Trophoblast cell (in vitro differentiated cells and primary cell): ENCODE measurements at places on chromosomes 3 and 15.

DNA sequence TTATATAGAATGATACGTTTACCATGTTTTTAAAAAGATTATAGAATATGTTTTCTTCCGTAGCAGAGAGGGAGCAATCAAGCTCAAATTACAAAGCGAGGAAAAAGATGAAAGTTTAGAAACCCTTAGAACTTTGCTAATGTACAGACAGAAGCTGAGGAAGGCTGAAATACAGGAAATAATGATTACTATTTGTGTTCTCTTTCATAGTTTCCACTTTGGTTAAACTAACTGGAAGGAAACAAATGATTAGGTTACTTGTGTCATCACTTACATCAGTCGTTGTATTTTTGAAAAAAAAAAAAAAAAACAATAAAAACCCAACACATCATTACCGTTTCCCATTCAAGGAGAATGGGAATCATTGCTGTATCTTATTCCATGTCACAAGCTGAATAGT, 337.8 kb upstream of the CBLB start:
- no peak for DNase-seq

- DNase-seq = peak; percentile 78
Measured at GRCh38 chr3:28244491-28244890, 3.1 kb downstream of the CMC1 start.

DNA sequence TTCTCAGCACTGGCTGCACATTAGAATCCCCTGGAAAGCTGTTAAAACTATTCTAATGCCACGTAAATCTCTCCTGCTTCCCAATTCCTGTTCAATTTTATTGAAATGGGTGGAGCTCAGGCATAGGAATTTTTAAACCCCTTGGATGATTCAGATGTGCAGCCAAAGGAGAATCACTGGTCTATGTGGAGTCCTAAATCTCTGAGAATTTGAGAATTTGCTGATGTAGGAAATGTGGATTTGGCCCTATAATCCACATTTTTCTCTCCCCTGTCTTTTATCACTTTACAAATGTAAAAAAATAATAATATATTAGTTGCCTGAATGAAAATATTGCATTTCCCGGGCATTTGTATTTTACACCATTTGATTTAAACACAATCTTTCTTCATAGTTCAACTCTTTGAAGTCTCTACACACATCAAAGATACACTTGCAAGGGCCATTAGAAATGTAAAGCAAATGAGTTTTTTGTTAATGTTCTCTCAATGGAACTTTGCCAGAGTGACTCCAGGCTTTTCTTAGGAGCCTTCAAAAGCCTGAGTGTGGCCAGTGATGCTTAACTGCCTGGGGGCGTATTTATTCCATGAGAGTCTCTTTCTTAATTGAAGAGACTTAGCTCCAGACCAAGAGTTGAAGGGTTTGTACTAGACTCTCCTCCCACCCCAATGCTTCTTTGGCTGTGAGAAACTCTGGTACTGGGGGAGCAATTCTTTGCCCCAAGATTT, 48.8 kb upstream of the PTX3 start:
- no peak for DNase-seq

DNA sequence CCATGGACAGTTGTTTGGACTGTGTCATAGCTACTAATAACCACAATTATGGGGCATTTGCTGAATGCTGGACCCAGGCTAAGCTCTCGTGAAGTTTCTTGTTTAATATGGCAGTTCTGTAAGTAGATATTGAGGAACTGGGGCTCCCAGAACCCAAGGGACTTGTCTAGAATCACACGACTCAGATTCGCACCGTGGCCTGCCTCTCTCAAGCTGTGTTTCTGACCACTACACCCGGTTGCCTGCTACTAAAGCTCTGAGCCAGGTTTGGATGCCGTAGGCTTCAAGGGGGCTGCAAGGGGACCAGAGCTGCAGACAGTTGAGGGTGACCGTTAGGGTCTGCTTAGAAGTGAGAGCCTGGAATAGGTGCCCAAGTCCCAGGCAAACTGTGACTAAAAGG, 11.5 kb downstream of the TEX264 start:
- DNase-seq = no peak

DNA sequence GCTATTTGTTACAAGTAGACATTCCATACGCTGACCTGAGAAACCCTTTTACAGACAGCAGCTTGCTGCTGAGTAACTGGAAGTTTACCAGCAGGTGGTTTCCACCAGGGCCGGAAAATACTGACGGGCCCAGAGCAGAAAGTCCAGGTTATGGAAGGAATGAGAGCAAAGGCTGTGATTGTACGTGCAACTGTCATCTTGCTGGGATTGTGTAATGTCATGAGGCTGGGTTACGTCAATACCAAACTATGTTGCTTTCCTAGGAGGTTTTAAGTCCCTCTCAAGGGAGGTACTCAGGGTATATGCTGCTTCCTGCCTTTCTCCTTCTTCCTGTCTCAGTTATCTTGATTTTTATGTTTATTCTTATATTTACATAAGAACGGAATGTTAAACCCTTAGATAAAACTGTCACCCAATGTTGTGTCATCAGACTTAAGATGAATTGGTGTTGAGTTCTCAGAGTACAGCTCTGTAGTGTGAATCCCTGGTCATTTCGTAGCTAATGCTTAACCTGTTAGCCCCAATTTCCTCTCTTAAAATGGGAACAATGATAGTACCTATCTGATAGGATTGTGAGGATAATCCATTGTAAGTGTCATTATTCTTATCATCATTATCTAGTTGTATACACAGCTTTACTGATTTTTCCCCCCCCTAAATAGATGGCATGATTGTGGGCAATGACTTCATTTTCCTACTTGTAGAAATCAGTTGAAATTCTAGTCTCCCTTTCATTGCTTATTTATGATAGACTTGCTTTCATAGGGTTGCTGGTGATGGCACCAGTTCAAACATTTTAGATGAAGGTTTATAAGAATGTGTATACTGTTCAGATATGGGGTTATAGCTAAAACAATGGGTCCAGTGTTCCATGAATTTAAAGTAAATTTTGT, 101.4 kb downstream of the FNDC3B start:
- peak; percentile 99 for DNase-seq

DNA sequence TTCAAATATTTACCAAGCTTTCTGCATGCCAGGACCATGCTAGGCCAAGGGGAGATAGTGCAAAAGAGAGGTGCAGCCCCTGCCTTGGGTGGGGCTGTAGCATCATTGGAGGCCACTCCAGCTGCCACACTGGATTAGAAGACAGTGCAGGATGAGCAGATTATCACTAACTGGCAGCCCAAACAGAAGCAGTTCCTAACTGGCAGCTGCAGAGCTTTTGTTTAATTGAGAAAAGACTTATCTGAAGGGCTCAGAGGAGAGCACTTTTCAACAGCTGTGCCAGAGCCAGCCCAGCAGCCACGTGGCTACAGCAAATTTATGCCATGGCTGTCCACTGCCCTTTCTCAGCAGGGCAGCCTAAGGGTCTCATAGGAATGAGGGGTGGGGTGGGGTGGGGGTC, 13.5 kb upstream of the ACSBG1 start:
- DNase-seq = no peak

DNA sequence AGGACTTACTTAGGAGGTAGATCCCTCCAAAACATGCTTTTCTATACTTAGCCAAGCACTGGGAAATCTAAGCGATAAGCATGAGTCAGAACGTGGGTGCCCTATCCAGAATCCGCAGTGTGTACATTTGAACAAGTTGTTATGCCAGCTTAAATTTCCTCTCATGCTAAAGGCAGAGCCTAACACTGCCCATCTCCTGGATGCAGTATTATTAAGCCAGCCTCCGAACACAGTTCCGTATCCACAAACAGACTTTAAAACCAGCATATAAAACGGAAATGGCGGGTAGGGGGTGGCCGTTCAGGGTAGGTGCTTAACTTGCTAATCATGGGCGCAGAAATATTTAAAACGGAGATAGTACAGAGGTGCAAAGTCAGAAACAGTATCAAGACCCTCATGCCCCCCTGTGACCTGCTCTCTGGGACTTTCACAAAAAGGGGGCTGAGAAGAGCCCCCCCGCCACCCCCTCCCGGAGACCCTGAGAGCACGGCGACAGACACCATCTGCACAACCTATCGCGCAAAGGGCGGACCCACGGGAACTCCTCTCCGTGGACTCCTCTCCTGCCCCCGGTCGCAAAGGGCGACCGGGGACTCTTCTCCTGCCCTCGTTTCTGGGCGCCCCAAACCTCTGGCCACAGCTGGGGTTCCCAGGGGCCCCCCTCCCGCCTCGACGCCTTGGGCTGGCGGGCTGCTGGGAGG, 889 bp upstream of the LRRIQ4 start:
- no peak for DNase-seq

DNA sequence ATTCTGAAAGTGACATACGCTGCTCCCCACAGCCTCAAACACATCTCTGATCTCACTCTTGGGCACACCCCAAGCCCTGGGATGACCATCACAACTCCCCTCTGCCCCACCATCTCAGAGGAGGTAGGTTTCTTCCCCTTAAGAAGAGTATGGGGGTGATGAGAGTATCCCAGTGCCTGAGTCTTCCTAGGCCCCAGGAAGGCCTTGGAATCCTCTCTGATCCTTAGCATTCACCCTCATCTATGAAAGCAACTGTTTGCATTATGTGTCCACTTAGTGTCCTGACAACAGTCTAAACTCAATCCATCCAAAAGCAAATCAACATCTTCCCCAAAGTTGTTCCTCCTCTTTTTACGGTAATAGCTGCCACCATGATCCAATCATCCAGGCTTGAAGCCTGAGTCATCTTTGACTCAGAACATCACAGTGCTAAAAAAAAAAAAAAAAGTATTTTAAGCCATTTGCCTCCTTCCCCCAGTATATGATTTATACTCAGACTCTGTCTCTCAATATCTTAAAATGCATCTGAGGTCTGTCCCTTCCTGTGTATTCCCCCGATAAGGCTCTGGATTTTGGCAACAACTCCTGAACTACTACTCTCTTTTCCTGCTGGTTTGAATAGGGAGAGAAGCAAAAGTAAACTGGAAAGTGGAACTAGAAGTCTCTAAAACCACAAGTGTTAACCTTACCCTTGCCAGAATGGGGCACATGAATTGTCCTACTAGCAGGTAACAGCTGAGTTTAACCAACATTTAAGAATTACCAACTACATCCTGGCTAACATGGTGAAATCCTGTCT, 22.5 kb downstream of the POPDC2 start:
- peak; percentile 74 for DNase-seq

GRCh38 chr3:177109688-177110330, 87.5 kb downstream of the TBL1XR1 start:
- DNase-seq = no peak

GRCh38 chr15:89910891-89911626, 1.7 kb downstream of the ARPIN start:
- no peak for DNase-seq

DNA sequence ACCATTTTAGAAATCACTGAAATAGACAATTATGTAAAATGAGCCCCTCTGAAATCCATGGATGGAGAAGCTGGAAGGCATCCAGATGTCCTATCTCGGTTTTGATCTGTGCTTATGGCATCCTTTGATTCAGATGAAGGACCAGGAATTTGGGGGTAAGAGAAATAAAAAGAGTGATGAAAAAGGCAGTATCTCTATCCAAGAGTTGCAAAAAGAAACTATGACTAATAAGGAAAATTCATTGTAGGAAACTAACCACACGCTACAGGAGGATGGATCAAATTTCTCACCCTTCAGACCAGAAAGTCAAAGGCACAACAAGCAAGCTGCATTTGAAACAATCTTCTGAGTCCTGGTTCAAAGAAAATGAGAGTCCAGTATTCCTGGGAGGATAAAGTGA, 34.8 kb downstream of the SRGAP3 start:
- DNase-seq = no peak

DNA sequence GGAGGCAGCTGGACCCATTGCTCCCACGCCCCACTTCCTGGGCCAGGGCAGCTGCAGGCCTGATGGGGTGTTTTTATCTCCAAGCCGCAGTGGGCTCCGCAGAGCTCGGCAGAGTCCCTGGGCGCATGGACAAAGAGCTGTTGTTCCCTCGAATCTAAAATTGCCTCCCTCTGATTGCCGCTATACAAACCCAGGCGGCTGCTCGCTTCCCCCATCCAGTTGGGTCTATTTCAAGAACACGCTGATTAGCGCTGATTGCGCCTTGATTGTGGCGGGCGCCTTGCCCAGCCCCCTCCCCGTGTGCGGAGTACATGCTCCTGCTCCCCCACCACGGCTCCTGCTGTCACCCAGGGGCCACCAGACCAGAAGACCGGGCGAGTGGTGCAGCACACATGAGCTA, 43.4 kb upstream of the SLC6A1 start:
- DNase-seq = no peak

DNA sequence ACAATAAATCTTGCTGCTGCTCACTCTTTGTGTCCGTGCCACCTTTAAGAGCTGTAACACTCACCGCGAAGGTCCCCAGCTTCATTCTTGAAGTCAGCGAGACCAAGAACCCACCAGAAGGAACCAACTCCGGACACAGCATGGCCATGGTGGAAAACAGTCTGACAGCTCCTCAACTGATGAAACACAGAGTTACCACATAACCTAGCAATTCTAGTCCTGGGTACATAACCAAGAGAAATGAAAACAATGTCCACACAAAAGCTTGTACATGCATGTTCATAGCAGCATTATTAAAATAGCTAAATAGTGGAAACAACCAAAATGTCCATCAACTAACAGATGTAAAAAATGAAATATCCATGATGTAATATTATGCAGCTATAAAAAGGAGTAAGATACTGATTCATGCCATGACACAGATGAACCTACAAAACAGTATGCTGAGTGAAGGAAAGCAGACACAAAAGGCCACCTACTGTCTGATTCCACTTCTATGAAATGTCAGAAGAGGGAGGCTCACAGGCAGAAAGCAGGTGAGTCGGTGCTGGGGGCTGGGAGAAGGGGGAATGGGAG, 36.8 kb downstream of the VGLL4 start:
- DNase-seq = no peak

- DNase-seq = peak; percentile 65
Measured at GRCh38 chr3:141876891-141877621, 613 bp downstream of the ATP1B3 start.
